Trophoblast cell (in vitro differentiated cells and primary cell): ENCODE measurements at places on chromosomes 1 and 21.

GRCh38 chr1:38814444-38814983, 45.1 kb downstream of the RRAGC start:
- peak; percentile 39 for DNase-seq

DNA sequence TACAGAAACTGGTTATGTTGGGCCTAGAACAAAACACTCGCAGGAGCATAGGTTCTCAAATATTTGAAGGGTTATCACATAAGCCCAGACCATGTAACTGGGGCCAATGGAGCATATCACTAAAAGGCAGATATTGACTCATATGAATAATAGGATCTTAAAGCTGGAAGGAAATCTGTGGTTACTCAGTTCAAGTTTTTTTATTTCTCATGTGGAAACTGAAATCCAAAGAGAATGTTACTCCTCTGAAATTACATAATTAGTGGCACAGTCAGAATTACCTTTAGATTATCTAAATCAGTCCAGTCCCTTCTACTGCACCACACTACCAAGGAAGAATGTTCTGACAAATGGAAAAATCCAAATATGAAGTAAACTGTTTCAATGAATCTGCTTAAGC, 12.0 kb downstream of the SLAMF8 start:
- DNase-seq, result no peak

GRCh38 chr1:184888505-184888904, 85.8 kb downstream of the NIBAN1 start:
- peak; percentile 46 for DNase-seq

DNA sequence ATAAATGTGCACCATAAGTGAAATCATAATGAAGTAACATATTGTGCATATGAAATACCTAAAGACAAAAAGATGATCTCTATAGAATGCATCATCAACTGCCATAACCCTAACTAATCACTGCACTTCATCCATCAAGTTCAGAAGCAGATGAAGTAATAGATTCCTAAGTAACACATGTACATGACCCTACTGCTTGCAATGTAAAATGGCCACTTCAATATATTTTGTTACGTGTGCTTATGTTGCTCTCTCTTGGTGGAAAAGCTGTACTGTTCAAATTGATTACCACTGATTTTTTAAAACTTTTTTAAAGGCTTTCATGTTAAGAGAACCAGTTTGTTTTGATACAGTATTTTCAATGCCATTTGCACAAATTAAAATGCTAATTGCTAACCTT, 141.8 kb downstream of the TTLL7 start:
- peak; percentile 61 for DNase-seq

- no peak for DNase-seq
Observed at GRCh38 chr1:209802780-209803152, 3.2 kb downstream of the IRF6 start.

GRCh38 chr1:17101261-17101660, 18.0 kb downstream of the PADI2 start:
- DNase-seq, result no peak

DNA sequence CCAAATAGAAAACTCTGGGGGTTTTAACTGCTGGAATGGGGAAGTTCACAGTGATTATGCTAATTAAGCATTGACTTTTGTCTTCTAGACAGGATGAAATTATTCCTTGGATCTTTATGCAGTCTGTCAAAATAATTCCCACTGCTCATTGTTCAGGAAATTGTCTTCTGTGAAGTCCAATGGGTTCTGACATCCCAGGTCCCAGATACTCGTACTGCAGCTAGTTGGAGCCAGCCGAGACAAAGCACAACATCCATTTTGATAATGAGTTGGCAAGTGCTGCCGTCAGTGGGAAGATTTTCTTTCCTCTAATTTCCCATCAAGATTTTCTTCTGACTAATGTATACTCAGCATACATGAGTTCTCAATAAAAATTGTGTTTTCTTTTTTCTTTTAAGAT, 17.3 kb upstream of the B3GALT5 start:
- no peak for DNase-seq

DNA sequence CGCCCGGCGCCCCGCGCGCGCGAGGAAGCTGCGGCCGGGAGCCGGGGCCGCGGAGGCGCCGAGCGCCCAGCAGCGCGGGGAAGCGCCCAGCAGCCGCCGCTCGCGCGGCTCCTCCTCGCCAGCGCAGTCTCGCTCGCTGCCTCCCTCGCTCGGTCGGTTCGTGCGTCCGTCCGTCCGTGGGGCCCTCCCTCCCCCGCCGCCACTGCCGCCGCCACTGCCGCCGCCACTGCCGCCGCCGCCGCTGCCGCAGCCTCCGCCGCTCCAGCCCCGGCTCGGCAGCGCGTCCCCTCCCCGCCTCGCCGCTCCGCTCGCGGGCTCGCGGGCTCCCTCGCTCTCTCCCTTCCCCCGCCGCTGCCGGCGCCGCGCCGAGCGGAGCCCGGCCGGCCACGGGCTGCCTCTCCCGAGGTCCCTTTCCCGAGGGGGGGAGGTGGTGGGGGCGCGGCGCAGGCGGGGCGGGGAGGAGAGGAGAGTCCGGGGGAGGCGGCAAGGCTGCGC, at the start of gene KCND3:
Gene KCND3, minus strand, starts transcription at position 138 of the 495 bp plus-strand sequence.
- peak; percentile 13 for DNase-seq

GRCh38 chr1:181317261-181317930, 165.9 kb upstream of the CACNA1E start:
- no peak for DNase-seq

DNA sequence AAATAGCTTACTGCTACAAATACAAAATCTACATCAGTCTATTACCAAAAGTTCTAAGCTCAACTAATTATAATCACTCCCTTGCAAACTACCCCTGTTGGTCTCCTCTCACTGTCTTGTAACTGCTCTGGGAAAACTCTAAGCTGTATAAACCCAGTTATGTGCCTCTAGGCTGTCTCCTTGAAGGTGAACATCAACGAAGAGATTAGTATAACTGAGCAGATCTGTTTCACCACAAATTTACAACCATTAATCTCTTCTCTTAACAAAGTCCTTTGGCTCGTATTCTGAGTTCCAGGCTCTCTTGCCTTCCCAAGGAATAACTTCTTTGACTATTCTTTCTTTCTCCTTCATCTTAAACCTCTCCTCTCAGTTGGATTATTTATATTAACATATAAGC, 84.4 kb upstream of the PRMT6 start:
- DNase-seq, result no peak

DNA sequence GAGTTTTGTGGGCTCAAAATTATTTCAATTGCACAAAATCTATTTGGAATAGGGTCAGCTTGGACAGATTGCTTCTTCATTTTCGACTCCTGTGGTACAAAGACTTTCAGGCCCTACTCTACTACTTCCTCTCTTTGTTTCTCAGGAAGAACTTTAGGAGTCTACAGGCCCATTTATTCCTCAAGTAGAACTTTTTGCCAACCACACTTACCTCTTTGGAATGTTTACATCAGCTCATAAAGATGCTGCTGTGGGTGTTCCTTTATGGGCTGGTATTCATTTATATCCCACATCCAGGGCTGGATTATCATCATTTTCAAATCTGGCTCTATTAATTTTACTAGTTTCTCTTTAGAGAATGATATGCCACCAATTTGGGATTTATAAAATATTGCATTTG, 46.3 kb upstream of the TNFSF18 start:
- DNase-seq, result no peak

DNA sequence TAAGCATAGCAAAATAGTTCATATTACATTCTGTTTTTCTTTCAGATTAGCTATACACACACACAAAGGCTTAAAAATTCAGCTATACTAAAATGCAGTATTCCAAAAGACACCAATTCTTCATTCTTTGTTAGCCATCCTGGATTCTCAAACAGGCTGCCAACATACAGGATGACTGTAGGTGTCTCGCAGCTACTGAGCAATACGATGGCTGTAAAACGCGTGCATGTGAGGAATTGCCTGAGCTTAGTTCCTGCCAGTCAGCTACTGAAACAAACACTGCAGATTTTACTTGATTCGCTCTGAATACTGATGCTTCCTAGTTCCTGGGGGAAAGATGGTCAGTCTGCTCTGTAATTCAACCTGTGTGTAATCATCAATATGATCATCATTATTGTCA, 24.7 kb upstream of the HMGN1 start:
- no peak for DNase-seq

GRCh38 chr1:4660917-4661594, 6.6 kb downstream of the AJAP1 start:
- DNase-seq, result no peak

DNA sequence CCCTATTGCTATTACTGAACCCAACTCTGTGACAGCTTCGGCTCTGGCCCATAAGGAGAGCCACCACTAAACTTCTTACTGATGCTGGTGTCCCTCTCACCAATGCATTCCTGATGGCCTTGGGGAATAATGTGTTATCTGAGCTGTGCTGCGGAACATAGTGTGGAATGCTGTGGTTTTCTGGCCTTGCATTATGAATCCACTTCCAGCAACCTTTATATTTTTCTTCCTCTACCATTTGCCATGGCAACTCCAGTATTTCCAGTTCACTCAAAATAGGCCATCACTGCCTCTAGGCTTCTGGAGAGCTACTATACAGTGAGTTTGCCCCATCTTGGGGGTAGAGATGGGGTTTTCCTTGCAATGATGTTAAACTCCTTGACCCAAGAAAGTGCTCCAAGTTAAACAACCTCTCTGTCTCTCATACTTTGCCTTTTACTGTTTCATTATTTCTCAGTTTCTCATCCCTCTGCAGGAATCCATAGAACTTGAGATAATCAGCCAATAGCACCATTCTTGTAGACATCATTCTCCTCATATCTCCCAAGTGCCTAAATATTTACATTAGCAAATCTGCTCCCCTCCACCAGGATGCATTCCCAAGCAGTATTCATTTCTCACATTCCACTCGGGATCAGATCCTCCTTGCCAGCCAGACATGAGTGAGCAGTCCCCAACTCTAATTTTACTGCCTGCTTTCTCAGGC, 11.1 kb upstream of the RAVER2 start:
- DNase-seq, result peak; percentile 58

- DNase-seq, result no peak
Observed at GRCh38 chr1:17350928-17351446, 21.0 kb upstream of the PADI6 start.

- DNase-seq, result no peak
Observed at GRCh38 chr1:193658691-193659090, 472.3 kb upstream of the B3GALT2 start.

DNA sequence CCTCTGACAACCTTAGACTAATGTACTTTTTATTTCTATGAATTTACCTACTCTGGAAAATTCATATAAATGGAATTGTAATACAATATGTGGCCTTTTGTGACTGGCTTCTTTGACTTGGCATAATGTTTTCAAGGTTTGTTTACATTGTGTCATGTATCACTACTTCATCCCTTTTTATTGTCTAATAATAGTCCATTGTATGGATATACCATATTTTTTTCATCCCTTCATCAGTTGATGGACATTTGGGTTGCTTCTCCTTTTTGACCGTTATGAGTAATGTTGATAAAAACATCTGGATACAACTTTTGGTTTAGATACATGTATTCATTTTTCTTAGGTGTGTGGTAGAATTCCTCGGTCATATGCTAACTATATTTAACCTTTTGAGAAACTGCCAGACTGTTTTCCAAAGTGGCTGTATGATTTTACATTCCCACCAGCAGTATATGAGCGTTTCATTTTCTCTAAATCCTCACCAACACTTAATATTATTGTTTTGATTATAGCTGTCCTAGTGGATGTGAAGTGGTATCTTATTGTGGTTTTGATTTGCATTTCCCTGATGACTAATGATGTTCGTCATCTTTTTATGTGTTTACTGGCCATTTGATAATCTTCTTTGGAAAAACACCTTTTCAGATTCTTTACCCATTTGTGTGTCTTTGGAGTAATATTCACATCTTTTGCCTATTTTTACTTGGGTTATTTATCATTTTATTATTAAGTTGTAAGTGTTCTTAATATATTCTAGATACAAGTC, 3.5 kb downstream of the RO60 start:
- DNase-seq, result no peak

DNA sequence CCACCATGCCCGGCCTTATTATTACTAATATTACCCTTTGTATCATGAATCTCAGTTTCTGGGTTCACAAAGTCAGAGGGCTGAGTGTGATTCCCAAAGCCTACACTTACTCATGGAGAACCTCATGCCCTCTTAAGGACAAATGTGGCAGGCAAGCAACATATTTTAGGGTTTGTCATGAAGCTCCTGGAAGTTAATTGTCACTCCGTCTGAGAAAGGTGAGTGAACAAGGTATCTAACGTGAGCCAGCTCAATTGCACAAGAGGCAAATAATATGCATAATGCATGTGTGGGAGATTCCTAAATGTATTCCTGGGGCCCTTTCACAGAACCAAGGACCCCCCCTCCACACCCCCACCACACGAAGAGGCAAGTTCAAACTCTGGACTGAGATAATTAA, 10.1 kb upstream of the TIAM1 start:
- peak; percentile 72 for DNase-seq

- DNase-seq, result no peak
Observed at GRCh38 chr1:43293176-43293575, 7.6 kb upstream of the TIE1 start.

DNA sequence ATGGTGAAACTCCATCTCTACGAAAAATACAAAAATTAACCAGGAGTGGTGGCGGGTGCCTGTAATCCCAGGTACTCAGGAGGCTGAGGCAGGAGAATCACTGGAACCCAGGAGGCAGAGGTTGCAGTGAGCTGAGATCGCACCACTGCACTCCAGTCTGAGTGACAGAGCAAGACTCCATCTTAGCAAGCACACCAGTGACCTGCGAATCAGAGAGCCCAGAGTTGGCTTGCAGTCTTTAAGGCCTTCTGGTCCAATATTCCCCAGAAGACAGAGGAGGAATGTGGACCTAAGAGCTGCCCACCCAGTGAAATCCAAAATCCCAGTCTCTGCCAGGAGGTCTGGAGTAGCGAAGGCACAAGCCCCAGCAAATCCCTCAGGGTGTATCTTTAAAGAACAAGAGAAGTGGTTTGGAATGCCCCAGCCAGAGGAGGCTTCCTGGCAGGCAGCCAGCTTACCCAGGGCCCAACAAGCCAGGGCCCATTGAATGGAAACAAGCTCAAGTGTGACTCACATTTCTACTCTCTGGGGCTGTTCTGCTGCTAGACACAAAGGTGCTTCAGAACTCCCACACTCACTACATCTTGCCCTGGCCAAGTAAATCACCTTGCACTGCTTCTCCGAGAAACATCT, 23.9 kb downstream of the GPR161 start:
- DNase-seq, result no peak

DNA sequence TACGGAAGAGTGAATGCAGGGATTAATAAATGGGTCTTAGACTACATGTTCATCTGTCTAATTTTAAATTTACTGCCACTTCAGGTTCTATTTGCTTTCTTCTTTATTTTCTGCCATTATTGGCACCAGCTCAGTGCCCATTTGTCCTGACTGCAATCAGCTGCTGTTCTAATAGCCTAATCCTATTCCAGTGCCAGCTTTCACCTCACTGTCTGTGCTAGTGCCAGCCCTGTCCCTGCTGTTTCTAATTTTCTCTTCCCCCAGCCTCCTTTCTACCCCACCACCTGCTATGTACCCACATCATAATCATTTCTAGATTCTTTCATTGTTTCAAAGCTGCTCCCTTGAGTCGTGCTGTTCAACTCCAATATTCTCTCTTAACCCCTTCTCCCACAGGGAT, 86.4 kb downstream of the KCNK1 start:
- no peak for DNase-seq

DNA sequence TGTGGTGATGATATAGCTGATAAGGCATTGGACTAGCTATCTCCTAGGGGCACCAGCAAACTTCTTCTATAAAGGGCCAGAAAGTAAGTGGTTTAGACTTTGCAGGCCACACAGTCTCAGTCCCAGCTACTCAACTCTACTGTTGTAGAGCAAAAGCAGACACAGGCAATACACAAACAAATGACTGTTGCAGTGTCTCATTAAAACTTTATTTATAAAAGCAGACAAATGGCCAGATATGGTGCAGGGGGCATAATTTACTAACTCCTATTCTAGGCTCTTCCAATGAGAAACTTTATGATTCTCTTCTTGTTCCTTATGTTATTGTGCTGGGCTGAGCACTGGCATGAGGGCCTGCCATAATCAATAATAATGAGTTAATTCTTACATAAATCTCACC, 176.8 kb upstream of the POU3F1 start:
- DNase-seq, result no peak
